Right renal pelvis (tissue), 4 donors: ENCODE measurements at places on chromosomes 11 and 22. TPM values are rescaled to one million over a fixed set of nuclear protein-coding genes. Genes with fewer than 3 reads are reported as not detected.

Gene RIC8A
- polyA plus RNA-seq: 80.1 TPM

Gene EXPH5
- polyA plus RNA-seq: 3.9 TPM

Gene SLC6A5
- 0.13 TPM for polyA plus RNA-seq

Gene RANGAP1
- polyA plus RNA-seq: 45.3 TPM

Gene TUBA8
- 2.6 TPM for polyA plus RNA-seq

Gene TTC36
- polyA plus RNA-seq: 0.55 TPM

Gene SSTR3
- polyA plus RNA-seq: 0.69 TPM

Gene SLC22A9
- polyA plus RNA-seq: not detected

Gene MCHR1
- 0.32 TPM for polyA plus RNA-seq

Gene MRPL21
- polyA plus RNA-seq: 70.1 TPM

Gene CHRNA10
- polyA plus RNA-seq: 1.6 TPM

Gene WBP2NL
- polyA plus RNA-seq: 4.4 TPM

Gene DGAT2
- 4.4 TPM for polyA plus RNA-seq
